ENCODE measurements at places on chromosomes 13 and 19.

GRCh38 chr13:34107806-34108205, 289.9 kb downstream of the RFC3 start:
- no peak for DNase-seq

DNA sequence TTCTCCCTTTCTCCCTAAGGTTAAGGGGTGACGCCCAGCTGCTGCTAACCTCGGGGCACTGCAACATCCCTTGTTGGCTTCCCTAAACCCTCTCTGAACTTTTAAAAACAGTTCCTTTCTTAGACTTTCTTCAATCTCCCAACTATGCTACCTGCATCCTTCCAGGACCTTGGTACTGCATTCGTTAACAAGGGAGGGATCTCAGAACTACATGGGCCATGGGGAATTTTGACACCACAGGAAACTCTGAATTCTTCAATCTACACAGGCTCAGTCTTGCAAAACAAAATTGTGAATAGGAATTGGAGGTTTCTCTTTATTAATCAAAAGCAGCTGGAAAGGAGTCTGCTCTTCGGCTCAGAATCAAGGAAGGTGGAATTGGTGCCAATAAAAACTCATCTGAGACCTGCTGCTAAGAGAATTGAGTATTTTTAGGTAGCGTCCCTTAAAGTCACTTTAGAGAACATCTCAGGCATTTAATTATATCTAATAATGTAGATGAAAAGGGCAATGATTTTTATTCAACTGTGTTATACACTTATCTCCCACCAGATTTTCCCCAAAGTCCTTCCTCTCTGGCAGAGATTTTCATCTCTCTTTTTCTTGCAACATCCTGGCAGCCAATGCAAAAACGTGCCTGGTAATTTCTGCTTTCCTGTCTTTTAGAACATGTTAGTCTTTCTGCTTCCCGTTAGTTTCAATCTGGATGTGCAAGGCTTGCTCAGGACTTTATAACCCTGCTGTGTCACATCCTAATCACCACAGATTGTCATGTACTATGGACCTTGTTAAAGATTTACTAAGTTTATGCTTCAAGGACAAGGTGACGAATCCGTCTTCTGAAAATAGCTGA, 69.1 kb upstream of the SLC15A1 start:
- DNase-seq: no peak

- DNase-seq: no peak
These were observed 5.1 kb downstream of the ZNF599 start for GRCh38 chr19:34767951-34768350.

GRCh38 chr19:51417107-51417809, at the start of gene SIGLEC10:
TSS of gene SIGLEC10 (minus strand) at chr19:51417642. CDS start at chr19:51417581, 61 bp downstream.
- peak; percentile 17 for DNase-seq

DNA sequence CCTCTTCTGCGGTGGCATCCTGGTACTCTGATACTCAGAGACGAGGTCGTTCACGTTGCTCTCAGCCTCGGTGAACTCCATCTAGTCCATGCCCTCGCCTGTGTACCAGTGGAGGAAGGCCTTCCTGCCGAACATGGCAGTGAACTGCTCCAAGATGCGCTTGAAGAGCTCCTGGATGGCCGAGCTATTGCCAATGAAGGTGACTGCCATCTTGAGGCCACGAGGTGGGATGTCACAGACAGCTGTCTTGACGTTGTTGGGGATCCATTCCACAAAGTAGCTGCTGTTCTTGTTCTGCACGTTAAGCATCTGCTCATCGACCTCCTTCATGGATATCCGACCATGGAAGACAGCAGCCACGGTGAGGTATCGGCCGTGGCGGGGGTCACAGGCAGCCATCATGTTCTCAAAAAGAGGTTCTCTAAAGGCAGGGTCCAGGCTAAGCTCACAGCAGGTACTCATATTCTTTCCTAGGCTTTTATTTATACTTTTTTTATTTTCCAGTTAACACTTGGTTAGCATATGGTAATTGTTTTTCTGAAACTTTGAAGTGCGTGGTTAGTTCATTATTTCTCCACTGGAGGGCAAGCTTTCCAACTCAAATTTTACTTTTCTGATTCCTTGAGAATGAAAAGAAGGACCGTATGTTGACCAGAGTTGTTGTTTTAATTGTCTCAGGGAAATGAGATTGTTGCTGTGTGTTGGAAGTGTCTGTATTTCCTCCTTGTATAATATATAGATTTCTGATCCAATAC, 72.4 kb upstream of the RGCC start:
- DNase-seq: no peak

DNA sequence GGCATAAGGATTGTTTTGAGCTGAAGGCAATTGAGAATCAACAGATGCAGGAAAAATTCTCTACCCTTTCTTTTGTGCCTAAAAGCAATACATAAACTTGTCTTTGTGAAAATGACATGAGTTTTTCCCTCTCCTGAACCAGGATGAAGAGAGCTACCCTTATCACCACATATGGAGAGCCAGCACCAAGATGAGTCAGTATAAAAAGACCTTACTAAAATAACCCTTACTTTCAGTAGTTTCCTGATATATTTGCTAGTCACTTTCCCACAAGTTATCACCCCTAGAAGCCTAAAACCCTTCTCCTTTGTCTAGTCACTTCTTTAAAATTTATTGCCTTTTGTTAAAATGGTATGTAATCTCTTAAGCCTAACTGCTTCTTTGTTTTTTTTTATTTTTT, 61.9 kb upstream of the ANKRD10 start:
- no peak for DNase-seq

DNA sequence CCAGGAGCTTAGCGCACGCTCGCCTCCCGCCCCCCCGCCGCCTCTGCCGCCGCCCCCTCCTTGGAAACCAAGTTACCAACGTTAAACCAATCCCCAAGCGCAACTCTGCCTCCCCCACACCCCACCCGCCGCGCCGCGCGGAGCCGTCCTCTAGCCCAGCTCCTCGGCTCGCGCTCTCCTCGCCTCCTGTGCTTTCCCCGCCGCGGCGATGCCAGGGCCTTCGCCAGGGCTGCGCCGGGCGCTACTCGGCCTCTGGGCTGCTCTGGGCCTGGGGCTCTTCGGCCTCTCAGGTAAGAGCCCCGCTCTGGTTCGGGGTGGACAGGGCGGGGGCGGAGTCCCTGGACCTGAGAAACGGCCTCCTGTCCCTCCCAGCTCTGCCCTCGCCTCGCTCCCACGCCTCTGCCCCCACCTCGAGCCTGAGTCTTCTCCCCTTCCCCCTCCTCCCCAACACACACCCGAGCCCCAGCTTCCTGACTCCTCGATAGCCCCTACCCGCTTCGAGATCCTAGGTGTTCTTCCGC, at the start of gene ICAM5:
Gene ICAM5, plus strand, starts transcription at position 117 of the 521 bp plus-strand sequence. Its CDS starts 92 bp downstream, at position 209.
- DNase-seq: peak; percentile 31

- DNase-seq: peak; percentile 54
These were observed 23.7 kb upstream of the GPR18 start for GRCh38 chr13:99281811-99282263.

- no peak for DNase-seq
These were observed 56.9 kb downstream of the ZNF726 start for GRCh38 chr19:23971598-23971997.

- no peak for DNase-seq
These were observed 156.2 kb downstream of the SIPA1L3 start for GRCh38 chr19:38062959-38063761.

DNA sequence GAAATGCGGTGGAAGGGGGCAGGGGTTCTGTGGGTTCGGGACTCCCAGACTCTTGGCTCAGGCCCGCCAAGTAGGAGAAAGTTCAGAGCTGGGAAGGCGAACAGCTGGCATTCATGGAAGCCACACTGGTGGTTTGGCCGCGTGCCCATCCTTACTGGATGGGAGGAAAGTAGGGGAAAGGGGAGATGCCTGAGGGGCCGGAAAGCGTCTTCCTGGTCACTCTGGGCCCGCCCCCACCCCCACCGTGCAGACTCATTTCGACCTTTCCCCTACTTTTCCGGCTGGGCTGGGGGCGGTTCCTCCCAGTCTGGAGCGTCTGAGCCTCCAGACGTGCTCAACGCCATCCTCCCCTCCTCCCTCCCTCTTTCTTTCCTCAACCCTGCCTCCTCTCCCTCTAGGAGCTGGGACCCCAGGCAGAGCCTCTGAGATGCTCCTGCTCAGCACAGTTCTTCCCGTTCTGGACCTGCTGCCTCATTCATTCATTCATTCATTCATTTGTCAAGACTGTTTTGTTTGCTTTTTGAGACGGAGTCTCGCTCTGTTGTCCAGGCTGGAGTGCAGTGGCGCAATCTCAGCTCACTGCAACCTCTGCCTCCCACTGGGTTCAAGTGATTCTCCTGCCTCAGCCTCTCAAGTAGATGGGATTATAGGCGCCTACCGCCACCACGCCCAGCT, 3.5 kb downstream of the ANGPTL4 start:
- DNase-seq: no peak

DNA sequence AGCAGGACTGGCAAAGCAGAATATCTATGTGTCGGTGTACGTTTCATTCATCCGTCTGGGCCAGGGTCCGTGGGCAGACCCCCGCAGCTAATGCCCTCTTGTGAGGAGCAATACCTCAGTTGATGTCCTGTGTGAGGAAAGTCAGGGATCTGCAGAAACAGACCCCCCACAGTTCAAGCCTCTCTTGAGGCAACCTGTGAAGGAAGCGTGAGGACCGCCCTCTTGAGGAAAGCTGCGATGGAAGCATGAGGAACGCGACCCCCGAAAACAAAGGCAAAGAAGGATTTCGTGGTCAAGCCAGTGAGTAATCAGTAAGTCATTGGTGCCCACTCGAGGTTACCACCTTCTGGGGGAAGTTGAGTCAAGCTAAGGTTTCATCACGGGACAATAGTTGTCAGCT, 20.9 kb upstream of the ZNF83 start:
- no peak for DNase-seq

- no peak for DNase-seq
These were observed 178.6 kb downstream of the RBM26 start for GRCh38 chr13:79227418-79227817.

- no peak for DNase-seq
These were observed 3.2 kb downstream of the SELENOW start for GRCh38 chr19:47781590-47782262.

GRCh38 chr19:27392027-27392632, 1820.8 kb downstream of the UQCRFS1 start:
- no peak for DNase-seq

DNA sequence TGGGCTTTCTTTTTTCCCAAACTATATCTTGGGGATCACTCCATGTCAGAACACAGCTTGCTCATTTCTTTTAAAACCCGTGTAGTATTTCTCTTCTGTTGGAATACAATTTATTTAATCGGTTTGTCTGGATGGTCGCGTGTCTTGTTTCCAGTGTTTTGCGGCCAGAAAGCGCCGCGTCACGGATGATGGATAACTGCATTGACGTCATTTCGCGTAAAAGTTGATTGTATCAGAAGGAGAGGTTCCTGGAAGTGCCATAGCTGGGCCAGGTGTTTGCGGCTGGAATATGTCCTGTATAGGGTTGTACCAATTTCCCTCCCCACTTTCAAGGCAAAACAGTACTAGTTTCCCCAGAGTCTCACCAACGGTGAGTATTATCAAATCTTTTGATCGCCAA, 9.7 kb downstream of the ACTL9 start:
- no peak for DNase-seq

DNA sequence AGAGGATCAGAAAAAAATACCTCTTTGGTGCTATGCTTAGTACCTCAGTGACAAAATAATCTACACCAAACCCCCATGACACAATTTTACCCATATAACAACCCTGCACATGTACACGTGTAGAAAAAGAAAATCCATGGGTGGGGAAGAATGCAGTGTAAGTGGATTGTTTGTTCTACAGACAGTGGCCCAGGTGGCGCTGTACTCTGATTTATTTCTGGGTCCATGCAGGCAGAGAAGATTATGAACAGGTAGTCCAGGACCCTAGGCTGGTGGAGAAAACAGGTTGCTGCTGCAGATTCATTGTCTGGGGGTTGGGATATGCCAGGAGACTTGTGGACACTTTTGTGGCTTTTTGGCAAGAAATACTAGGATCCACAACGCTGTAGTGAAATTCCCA, 9.1 kb downstream of the ZNF100 start:
- DNase-seq: no peak

- no peak for DNase-seq
These were observed 98.0 kb downstream of the FOXO1 start for GRCh38 chr13:40568246-40569023.

GRCh38 chr19:6480848-6481415, 655 bp downstream of the DENND1C start:
- DNase-seq: no peak

GRCh38 chr13:50589139-50589538, 254.4 kb downstream of the DLEU7 start:
- no peak for DNase-seq

DNA sequence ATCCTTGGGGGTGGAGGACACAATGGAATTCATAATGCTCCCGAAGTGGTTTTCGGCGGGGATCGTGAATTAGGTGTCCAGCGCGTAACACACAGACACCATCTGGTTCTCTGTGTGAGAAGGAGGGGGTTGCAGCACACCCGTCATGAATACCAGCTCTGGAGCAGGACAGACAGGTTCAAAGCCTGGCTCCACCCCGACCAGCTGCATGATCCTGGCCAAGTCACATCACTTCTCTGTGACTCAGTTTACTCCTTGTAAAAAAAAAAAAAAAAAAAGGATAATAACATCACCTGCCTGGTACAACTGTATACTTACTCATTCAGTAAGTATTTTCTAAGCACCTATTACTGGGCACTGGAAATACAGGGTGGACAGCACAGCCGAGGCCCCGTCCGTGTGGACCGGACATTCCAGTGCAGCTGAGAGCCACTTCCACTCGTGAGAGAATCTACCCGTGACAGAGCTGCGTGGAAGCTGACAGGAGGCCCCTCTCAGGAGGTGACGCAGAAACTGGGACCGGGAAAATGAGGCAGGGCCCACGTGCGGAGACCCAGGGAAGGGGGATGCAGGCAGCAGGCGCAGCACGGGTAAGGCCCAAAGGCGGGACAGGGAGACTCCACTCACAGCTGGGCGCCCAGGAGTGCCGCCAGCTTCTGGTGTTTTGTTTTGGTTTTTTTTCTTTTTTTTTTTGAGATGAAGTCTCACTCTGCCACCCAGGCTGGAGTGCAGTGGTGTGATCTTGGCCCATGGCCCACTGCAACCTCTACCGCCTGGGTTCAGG, 12.0 kb downstream of the RDH13 start:
- DNase-seq: no peak

DNA sequence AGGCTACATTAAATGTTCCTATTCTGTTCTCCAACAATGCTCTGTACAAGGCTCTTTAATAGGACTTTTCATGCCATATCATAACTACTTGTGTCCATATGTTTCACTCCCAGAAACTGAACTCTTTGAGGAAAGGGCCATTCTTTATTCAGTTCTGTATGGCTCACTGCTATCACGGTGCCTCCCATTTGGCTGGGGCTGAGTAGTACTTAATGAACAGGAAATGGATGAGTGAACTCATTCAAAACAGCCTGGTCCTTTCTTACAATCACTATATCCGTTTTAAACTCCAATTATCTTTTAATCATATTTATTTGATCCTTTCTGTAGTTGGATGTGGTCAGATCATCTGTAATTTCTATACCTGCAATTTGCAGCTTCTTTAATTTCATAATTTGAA, 410.6 kb downstream of the TBC1D4 start:
- no peak for DNase-seq

GRCh38 chr19:48501494-48502349, 9.9 kb downstream of the LMTK3 start:
- peak; percentile 28 for DNase-seq

- no peak for DNase-seq
These were observed 32.5 kb downstream of the BRD4 start for GRCh38 chr19:15299568-15300409.
